ENCODE measurements at places on chromosomes 4 and X.

DNA sequence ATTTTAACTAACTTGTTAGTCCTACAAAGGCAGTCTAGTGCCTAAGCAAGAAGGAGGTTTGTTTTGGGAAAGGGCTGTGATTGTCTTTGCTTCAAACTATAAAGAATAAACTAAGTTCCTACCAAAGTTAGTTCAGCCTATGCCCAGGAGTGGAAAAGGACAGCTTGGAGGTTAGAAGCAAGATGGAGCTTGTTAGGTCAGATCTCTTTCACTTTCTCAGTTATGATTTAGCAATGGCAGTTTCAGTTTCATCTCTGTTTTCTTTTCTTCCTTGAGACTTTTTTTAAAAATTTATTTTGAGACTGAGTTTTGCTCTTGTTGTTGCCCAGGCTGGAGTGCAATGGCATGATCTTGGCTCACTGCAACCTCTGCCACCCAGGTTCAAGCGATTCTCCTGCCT lies 82.9 kb upstream of the NLGN4X start:
- DNase-seq, result no peak

DNA sequence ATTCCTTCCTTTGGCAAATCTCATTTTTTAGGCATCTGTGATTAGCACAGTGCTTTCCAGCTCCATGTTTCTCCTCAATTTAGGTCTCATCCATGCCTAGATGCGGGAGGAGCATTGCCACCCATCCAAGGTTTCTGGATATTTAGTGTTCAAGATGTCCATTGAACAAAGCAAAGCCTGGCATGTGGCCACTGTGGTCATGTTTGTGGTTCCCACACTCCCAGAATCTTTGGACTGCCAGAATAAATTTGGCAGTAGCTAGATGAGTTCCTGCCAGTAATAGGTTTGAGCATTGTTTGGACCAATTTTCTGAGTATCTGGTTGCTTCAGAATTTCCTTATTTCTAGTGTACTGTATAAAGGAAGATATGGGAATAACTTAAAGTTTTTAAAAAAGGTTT lies 1124.1 kb downstream of the ADGRL3 start:
- no peak for DNase-seq

DNA sequence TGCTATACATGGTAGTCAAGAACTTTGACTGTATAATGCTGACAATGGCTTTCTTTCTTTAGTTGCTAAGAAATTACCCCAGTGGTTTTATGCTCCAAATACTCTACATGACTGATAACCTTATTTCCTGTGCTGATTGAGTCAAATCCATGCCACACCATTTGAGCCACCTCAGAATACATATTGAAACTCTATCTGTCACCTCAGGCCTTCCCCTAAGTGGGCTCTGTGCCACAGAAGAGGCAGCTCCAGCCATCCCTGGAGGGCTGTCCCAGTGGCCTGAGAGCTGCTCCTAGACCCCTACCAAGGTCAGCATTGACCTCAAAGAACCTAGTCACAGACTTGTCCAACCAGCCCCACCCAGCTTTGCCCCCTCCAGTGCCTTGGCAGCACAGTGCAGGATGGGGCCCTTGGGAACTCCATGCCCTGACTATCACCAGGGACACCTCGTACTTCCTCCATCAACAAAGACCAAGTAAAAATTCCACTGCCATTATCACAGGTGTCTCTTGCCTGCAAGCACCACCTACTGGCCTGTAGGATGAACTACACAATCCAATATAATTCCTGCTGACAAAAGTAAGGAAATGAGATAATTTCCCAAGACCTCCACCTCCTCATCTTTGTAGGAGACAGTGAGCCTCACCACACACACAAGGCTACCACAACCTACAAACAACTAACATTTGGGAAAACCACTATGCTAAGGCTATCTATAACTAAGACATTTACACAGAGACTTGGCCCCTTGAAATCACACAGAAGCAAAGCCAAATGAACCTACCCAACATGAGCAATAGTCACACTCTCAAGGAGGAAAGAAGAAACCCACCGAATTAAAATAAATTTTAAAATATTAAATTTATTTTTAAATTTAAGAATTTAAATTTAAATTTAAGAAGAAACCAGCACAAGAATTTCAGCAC lies 239.9 kb downstream of the NKX6-1 start:
- no peak for DNase-seq

GRCh38 chr4:164252286-164252685 lies 501.6 kb upstream of the SMIM31 start:
- no peak for DNase-seq

DNA sequence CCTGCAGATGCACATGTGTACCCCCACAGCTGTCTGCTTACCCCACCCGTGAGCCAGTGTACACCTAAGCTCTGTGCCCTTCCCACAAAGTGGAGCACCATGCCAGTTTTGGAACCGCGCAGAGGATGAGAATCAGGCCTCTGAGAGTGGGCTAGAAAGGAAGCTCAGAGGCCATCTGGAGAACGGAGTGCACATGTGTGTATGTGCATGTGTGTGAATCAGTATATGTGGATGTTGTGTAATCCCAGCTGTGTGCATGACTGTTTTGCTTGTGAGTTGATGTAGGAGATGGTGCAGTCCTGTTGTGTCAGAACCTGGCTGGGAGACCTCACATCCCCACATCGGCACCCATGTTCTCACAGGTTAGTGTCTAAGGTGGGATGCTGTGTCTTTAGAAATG lies 93.0 kb downstream of the DRD5 start:
- no peak for DNase-seq

DNA sequence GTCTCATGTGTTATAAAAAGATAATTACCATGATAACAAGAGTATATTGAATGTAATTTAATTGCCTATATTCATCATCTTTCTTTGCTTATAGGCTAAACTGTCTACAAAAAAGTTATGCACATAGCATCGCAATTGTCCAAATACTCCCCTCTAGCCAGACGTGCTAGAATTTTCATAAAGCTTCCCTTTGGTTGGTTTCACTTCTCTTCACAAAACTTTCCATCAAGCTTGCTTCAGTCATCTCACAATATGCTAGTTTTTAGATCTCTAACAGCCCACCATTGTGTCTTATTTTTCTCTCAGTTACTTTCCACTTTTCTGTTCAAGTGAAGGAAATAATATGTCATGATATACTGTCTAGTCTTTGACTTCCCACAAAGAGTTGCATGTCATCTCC lies 448.3 kb upstream of the SPANXN1 start:
- no peak for DNase-seq
